CMK (cell line): ENCODE measurements at places on chromosomes 3 and 15.

GRCh38 chr3:46705751-46706552 is 4.8 kb downstream of the TMIE start:
- DNase-seq = no peak

GRCh38 chr15:77597804-77598453 is 34.8 kb downstream of the LINGO1 start:
- DNase-seq = no peak

DNA sequence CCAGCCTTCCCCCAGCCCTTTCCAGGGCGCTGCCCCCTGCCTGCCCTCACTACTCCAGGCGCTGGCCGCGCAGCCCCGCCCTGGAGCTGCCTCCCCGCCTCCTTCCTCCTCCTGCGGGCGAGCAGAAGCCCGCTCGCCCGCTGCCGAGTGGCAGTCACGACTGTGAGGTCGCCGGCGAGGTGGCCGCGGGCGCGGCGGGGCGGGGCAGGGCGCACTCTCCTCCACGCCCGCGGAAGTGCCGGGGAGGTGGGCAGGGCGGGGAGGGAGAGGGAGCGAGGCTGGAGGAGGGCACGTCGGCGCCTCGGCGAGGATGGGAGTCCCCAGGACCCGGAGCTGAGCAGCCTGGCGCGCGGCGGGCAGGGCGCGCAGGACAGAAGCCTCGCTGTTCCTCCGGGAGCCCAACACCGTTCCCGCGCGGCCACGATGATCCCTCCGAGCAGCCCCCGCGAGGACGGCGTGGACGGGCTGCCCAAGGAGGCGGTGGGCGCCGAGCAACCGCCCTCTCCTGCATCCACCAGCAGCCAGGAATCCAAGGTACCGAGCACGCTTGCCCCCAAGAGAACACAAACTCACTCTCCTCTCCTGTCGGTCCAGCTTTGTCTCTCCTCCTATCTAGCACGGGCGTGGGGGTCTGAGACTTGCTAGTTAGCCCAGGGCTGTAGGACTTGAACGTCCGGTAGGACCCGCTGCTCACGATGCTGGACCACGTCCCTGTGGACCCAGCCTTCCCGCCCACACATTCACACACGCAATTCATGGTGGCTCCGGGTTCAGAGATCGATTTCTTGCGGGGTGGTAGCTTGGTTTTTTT is at the start of gene STAC:
STAC (plus strand) TSS at position 284 of the 811 bp plus-strand sequence; CDS start at position 424, 140 bp downstream.
- DNase-seq = peak; percentile 52

- DNase-seq = no peak
Measured at GRCh38 chr3:195757827-195758226, 37.0 kb downstream of the MUC20 start.

GRCh38 chr3:197009532-197010019 is 20.0 kb downstream of the MELTF start:
- no peak for DNase-seq

DNA sequence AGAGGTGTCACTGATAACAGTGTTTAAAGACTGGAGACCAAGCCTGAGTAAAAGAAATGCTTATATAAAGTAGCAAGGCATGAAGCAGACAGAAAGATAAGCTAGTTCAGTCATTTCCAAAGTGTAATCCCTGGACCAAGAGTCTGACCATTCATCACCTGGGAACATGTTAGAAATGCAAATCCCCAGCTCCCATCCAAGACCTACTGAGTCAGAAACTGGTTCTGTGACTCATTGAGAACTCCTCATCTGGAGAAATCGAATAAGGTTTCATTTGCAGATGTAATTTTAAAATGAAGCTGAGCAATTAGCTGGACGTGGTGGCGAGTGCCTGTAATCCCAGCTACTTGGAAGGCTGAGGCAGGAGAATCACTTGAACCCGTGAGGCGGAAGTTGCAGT is 473.9 kb upstream of the UBE2E2 start:
- no peak for DNase-seq

DNA sequence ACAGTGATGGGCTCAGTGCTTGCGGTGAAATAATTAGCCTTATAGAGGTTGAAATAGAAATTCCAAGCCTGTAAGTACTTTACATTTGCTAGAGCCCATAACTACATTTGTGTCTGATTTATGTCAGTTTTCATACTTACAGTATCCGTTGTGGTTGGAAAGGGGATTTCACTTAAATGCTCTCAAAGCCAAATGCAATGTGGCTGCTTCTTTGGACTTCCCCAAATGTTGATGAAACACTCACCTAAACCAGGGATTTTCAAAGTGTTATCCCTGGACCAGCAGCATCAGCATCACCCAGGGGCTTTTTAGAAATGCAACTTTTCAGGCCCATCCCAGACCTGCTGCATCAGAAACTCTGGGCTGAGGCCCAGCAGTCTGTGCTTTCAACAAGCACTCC is 378.7 kb downstream of the MCTP2 start:
- no peak for DNase-seq

- DNase-seq = no peak
Measured at GRCh38 chr3:142999881-143000280, 1.5 kb upstream of the U2SURP start.

GRCh38 chr3:158244274-158244673 is 134.4 kb downstream of the RSRC1 start:
- DNase-seq = no peak

DNA sequence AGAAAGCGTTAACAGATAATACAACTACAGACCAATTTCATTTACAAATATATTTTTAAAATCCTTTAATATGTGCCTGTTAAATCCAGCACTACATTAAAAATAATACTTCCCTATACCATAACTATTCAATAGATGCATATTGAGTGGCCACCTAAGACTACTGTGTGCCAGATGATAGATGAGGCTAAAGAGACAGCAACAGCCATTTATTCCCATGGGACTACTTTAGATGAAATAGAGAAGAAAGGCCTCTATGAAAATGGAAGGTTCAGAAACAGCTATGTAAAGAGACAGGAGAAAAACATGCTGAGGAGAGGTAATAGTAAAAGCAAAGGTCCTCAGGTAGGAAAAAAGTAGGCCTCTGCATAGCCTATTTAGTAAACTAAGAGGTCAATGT is 358.1 kb downstream of the ULK4 start:
- DNase-seq = no peak

GRCh38 chr15:23073890-23074646 is 34.7 kb upstream of the TUBGCP5 start:
- DNase-seq = no peak

DNA sequence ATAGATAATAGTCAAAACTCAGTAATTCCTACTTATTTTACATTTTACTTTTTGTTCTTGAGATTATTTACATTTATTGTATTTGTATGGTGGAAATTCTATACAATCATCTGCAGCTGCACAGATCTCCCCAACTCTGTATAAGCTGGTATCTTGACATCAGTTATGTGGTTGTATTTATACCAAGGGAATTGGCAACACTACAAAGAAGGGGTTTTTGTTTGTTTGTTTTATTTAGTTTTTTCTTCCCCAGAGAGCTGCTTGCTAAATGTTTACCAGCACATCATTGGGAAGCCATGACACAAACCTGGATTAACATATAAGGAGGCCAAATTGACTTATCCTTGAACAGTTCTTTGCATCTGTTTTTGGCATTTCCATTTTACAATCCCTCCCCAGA is 389.2 kb upstream of the KCNMB2 start:
- DNase-seq = no peak

DNA sequence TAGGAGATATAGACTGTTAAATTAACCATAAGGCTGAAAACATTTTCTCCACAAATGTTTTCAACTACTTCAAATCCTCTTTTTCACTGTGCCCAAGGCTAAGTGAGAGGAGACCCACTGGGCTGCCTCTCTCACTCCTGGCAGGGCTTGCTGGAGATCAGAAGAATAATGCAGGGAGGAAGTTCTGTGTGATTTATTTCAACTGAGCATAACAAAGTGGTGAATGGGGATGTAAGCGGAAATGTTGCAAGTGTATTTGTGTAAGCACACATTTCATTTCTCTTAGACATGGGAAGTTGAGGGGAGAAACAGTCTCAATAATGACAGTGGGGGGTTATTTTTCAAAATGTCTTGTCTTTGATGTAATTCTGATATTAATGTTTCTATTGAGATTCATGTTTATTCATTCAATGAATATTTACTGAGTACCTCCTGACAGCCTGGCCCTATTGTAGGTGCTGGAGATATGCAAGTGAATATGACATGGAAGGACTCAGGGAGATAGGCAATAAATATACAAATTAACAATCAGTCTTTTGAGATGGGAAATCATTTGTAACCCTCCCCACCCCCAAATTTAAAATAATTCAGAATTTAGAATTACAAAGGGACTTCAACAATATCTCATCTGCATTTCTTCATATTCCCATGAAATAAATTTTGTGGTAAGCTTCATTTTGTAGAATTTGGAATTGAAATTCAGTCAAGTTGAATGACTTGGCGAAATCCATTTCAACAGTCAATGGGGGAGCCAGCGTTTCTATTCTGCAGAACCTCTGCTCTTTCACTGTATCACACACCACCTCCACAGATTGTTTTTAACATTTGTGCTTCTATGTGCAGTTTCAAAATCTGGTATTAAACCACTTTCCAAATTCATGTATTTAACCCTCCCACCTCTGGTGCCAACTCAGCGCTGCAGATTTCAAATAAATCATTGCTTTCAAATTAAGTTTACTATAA is 247.2 kb downstream of the SLC9A9 start:
- no peak for DNase-seq

- no peak for DNase-seq
Measured at GRCh38 chr3:117666325-117666724, 956.7 kb downstream of the TUSC7 start.

GRCh38 chr15:73321496-73322450 is 47.0 kb downstream of the HCN4 start:
- DNase-seq = no peak

DNA sequence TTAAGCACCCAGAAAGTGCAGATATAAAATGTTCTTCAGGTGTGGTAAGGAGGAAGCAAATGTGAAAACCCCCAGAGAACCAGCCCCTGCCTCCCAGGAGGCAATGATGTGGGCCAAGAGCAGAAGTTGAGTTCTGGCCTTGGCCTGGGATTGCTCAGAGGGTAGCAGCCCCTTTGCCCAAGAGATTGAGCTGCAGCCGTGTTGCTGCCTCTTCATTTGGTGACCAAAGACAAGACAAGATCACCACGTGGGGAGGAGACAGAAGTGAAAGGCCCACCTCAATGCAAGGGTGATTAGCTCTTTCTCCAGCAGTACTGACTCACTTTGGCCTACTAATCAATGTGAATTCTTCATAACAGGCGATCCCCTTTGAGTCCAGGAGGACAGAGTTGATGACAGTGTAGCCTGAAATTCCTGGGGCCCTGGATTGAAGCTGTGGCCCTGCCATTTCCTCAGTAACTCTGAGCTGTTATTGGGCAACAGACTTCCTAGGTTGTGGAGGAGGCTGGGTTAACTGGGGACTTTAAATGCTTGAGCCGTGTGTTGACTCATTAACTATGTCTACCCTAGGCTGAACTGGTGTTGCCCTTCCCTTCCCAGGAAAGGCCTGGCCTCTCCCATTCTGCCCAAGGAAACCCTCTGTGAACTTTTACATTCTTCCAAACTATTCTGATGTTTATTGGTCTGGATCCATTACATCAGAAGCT is 86.5 kb downstream of the ST6GAL1 start:
- no peak for DNase-seq

DNA sequence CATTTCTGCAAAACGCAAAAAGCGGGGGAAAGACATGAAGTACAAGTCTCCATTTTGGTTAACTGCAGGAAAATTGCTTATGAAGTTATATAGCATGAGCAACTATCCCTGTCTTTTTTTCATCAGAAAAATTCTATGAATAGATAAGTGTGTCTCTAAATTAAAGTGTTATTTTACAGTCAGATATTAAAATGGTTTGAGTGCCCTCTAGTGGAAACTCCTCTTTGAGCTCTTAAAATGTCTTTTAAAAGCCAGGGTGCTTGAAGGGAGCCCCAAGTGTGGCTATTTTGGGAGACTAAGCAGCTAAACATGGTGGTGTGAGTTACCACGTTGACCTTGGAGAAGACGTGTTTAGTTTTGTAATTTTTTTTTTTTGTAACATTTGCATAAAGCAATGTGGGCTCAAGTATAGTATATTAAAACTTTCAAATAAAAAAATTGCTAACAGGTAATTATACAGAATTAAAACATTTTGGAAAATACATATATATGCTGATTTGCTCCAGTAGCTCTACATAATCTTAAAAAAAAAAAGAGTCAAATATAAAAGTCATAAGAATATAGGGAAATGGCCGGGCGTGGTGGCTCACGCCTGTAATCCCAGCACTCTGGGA is 77.2 kb downstream of the PPP2R3A start:
- DNase-seq = no peak

GRCh38 chr3:143885780-143886427 is 37.6 kb upstream of the SLC9A9 start:
- DNase-seq = no peak

- DNase-seq = no peak
Measured at GRCh38 chr3:156542101-156543042, 12.5 kb downstream of the SSR3 start.

- no peak for DNase-seq
Measured at GRCh38 chr3:89851974-89852621, 744.7 kb downstream of the EPHA3 start.

DNA sequence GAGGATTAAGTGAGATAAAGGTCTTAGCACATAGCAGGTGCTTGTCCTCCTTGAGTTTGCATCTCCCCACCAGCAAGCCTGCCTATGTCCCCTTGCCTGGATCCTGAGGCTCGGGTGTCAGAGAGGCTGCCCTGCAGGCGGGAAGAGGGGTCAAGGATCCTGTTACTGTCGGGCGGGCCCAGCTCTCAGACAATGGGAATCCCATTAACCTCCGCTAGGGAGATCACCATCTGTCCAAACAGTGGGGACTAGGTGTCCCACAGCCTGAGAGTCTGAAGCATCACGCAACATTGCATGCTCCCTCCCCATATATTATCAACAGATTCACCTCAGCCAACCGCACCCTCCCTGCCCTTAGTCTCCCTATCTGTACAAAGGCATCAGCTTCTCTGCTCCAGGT is 151.4 kb downstream of the FBLN2 start:
- DNase-seq = no peak

- no peak for DNase-seq
Measured at GRCh38 chr3:21226086-21226485, 524.9 kb downstream of the ZNF385D start.

DNA sequence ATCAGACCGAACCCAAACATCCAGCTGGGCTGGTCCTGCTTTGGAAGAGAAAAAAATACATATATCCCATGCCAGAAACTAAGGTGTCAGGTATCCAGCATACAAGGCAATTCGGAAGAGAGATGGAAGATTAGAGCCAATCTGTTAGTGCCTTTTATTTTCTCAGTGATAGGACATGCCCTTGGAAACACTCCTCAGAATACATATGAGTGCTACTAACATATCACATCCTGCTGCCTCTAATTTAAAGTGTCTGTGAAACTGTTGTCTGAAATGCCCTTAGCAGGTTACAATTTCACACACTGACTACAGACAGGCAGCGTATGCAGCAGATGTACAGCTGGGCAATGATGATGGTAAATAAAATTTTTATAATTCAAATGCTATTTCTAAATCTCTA is 78.9 kb downstream of the RBPMS2 start:
- no peak for DNase-seq

- DNase-seq = no peak
Measured at GRCh38 chr15:96115642-96116041, 214.9 kb upstream of the NR2F2 start.

GRCh38 chr15:77099741-77100463 is 29.0 kb upstream of the TSPAN3 start:
- no peak for DNase-seq
